Endothelial cell of coronary artery (primary cell): ENCODE measurements at places on chromosomes 11 and 22. TPM values are rescaled to one million over a fixed set of nuclear protein-coding genes. Genes with fewer than 3 reads are reported as not detected.

The FREY1 gene
- total RNA-seq: 0.54 and 0.75 TPM in 2 replicates

The PNPLA2 gene
- 15.0 and 23.4 TPM in 2 replicates for total RNA-seq

The ART1 gene
- not detected in 2 replicates for total RNA-seq

The SCGB1C1 gene
- total RNA-seq: not detected in 2 replicates

The KRTAP5-11 gene
- not detected in 2 replicates for total RNA-seq

The PDGFD gene
- total RNA-seq: 5.6 and 6.0 TPM in 2 replicates

The RFPL1 gene
- total RNA-seq: not detected in 2 replicates

The LUZP2 gene
- total RNA-seq: 0.56 TPM in 1 of 2 replicates, not detected in the other

The UPK3A gene
- not detected in 2 replicates for total RNA-seq

The ABCC8 gene
- total RNA-seq: not detected in 2 replicates

The CEP126 gene
- 0.66 and 1.5 TPM in 2 replicates for total RNA-seq
